Activated T-cell treated with anti-CD3 and anti-CD28 coated beads, Interleukin-2, amount 50 U/mL, for 48 hours (primary cell): ENCODE measurements at places on chromosomes 5 and 9.

DNA sequence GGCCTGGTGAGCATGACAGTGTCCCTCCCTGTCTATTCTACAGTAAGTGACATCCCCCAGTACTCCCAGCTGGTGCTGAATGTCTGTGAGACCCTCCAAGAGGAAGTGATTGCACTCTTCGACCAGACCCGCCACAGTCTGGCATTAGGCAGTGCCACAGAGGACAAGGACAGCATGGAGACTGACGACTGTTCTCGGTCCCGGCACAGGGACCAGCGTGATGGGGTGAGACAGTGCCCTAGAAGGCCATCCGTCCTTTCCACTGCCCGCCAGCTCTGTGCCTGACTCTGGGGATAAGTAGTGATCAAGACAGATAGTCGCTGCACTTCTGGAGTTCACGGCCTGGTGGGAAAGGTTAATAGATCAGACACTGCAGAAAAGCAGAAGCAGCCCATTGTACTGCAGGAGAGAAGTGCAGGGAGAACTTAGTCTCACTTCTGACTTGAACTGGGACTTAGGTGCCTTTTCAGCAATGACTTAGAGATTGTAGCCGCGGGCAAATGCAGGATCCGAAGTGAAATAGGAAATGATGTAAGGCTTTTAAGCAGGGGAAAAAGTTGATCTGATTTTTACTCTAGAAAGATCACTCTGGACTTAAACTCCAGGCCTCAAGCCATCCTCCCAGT lies 28.4 kb downstream of the SH3GLB2 start:
- no peak for DNase-seq

- no peak for DNase-seq
These were observed 13.0 kb upstream of the ANP32B start for GRCh38 chr9:97970165-97970564.

DNA sequence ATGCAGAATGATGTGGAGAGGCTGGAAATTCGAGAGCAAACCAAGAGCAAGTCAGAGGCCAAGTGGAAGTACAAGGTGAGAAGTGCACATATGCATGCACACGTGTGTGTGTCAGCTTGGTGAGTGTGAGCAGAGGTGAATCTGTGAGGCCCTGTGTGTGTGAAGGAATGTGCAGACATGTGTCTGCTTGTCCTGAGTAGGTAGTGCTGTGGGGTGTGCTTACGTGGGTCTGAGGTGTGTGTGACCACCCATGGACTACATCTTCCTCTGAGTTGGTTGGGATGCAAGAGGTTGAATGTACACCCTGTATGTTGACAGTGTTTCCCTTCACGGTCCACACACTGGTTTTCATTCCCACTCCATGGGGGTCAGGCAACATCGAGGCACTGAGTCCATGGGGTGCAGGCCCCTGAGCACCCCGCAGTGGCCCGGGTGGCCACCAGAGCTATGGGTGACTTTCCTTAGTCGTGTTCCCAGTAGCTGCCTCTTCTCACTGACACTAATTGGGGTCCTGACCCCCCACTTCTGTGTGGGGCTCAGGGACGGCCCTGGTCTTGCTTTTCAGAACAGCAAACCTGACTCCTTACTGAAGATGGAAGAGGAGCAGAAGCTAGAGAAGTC lies 86.7 kb downstream of the PHF2 start:
- no peak for DNase-seq

DNA sequence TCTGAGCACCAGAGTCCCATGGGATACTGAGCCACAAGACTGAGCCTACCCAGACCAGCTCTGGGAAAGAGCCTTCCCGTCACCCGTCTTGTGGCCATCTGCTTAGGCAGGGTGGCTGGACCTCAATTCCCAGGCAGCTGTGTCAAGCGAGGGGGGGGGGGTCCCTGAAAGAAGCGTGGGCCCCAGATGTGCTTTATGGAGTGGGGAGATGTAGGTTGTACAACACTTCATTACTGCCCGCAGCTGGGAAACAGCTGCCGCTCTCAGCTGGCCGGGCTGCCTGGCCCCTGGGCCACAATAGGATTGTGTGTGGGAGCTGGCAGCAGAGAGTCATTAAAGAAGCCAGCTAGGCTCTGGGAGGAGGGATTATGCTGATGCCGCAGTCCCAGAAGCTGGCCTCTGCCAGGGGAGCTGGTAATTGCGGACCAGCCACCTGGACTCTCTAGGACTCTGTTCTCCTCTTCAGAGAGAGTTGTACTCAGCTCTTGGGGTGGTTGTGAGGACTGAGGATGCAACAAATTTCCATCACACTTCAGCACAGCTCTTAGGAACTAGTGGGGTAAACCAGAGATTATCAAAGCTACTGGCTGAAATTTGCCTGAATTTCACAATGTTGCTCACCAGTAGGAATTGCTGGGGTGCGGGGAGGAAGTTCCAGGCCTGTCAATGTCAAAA lies 145.4 kb downstream of the GADD45G start:
- DNase-seq = no peak

DNA sequence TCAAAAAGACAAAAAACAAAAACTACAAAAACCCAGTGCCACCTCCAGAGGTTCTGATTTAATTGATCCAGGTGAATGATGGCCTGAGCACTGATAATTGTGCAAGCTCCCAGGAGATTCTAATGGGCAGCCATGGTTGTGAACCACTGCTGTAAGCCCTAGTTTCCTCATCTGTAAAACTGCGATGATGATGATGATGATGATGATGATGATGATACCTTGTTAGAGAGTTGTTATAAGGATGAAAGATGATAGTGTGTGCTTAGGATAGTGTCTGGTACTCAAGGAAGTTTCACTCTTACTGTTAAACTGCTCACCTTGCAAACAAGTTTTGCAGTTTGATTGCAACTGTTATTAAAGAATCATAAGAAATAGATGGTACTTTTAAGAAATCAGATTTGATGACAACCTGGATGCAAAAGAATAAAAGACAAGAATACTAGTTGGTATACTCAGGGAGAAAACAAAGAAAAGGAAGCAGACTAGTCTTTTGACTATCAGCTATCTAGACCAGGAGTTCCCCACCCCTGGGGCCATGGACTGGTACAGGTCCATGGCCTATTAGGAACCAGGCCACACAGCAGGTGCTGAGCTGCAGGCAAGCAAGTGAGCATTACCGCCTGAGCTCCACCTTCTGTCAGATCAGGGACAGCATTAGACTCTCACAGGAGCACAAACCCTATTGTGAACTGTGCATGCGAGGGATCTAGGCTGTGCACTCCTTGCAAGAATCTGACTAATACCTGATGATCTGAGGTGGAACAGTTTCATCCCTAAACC lies 98.0 kb downstream of the OR2K2 start:
- DNase-seq = no peak

GRCh38 chr5:135739383-135739981 lies 95.0 kb upstream of the SLC25A48 start:
- DNase-seq = no peak

- DNase-seq = no peak
These were observed 137.0 kb downstream of the MRPS30 start for GRCh38 chr5:44945743-44946142.

- no peak for DNase-seq
These were observed 710.2 kb downstream of the BRINP1 start for GRCh38 chr9:118659011-118659410.

DNA sequence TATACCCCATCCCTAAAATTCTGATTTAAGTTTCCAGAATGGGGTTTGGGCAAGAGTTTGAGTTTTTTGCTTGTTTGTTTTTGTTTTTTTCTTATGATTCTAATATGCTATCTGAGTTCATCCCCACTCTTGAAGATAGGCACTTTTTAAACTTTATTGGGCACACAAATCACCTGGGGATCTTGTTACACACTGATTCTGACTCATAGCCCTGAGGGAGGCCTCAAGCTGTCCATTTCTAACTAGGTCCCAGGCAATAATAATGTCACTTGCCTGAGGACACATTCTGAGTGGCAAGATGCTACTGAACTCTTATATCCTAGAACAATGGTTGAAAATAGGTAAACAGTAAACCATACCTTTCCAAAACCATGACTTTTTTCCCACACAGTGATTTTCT lies 22.8 kb upstream of the ABLIM3 start:
- no peak for DNase-seq

GRCh38 chr9:96867079-96867804 lies 12.9 kb upstream of the ZNF782 start:
- DNase-seq = no peak

DNA sequence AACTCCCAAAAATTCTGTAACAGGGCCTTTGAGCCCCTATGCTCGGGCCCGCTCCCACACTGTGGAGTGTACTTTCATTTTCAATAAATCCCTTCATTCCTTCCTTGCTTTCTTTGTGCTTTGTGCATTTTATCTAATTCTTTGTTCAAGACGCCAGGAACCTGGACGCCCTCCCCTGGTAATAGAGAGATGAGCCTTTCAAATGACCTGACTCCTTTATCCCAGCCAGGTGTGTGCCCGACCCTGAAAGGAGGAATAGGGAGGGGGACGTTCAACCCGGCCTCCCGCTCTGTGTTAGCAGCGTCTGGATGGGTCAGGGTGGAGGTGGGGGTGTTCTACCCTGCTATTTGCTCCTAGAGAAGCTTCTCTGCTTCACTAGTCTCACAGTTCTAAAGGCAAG lies 53.9 kb downstream of the FXN start:
- DNase-seq = no peak

- no peak for DNase-seq
These were observed 353.7 kb downstream of the CETN3 start for GRCh38 chr5:90055831-90056328.

DNA sequence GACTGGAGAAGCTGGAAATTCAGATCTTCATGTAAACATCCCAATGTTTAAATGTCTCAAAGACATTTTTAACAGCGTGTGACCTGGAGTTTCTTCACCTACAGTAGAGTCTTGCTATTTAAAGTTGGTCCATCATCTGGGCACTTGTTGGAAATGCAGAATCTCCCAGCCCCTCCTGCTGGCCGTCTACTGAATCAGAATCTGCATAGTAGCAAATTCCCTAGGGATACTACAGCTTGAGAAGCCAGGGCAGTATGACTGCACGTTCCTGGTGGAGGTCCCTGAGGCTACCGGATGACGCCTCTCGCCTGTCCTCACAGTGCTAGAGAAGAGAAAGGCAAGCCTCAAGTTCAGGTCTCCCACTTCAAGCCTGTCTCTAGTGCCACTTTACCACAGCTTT lies 15.7 kb downstream of the SAP30L start:
- DNase-seq = no peak

DNA sequence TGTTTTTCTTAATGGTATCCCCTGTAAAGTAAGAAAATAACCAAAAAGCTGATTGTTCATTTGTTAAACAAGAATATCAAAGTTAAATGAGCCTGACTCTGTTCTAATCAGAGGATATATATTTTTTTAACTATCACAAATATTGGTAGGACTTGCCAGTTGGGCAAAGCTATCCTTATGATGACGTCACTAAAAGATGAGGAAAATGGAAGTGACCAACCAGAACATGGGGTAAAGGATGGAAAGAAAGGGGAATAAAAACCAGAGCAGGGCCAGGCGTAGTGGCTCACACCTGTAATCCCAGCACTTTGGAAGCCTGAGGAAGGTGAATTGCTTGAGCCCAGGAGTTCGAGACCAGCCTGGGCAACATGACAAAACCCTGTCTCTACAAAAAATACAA lies 811.6 kb upstream of the DMAC1 start:
- DNase-seq = no peak

- no peak for DNase-seq
These were observed 3.5 kb downstream of the ESM1 start for GRCh38 chr5:54981928-54982327.

DNA sequence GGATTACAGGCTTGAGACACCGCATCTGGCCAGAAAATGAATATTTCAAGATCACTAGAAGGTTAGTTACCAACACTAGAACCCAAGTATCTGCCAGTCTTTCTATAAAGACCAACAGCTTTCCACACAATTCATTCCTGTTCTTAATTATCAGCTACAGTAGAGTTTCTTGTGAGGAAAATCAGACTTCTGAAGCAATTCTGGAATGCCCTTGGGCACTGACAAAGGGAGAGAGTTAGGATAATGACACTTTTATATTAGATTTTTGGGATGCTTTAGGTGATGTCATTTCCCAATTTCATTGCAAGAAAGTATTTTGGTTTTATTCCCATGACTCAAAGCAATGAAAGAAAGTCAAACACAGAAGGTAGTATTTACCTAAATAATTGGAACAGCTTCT lies 497.0 kb upstream of the TUSC1 start:
- DNase-seq = no peak

DNA sequence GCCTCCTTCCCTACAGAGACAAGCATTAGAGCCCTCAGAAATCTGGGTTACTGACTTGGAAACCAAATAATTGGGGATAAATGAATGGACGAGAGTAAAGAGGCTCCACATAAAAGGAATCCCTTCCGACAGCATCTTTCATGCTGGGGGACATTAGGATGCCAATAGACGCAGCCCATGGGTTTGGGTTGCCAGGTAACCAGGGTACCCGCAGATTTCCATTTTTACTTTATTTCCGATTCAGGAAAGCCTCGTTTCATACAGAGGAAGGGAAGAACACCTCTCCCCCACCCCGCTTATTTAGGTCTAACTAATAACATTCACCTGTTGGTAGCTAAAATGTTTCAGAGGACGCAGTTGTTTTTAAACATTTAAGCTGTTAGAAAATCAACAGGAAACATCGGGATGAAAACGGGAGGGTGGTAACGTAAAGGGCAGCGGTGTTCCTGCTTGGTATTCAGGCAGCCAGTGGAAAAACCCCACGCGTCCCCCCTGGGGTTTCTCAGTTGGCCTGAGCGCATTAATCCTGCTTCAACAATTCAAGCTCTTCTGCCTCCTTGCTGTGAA lies 179.5 kb downstream of the YTHDC2 start:
- no peak for DNase-seq

- DNase-seq = no peak
These were observed 274.3 kb upstream of the SGCD start for GRCh38 chr5:156052656-156053055.

DNA sequence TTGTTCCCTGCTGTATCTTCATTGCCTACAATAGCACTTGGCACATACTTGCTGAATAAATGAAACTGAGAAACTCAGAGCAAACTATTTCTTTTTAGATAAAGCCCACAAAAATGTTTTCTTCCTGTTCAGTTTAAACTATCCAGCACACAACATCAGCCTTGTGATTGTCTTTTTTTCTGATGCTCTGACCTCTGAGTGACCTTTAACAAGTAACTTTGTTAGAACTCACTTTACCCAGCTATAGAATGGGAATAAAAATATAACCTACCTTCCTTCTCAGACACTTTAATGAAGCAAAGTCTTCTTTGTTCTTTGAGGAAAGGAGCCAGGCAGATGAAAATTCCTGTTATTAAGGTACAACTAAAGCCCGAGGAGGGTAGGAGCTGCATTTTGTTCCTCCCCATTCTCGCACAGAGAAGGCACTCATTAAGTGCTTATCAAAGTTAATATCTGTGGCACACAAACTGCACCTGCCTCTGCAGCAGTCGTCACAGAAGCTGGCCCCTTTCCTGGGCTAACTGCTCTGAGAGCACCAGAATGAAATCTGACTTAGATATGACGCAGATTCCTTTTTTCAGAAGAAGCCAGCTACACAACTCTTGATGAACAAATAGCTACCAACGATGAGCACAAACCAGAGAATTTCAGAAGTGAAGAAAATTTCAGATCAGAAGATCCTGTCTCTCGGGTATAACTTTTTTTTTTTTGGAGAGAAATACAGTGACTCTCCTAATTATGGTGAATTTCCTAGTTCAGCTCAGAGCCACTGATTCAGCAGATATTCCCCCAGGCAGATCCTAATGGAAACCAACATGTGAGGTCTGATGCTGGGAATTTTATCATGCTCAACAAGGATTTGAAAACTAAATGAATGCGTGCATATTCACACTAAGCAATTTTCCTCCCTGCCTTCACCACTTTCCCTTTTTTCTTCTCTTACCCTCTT lies 31.0 kb upstream of the NR3C1 start:
- DNase-seq = peak; percentile 49
